ENCODE measurements at places on chromosomes 11 and 22.

DNA sequence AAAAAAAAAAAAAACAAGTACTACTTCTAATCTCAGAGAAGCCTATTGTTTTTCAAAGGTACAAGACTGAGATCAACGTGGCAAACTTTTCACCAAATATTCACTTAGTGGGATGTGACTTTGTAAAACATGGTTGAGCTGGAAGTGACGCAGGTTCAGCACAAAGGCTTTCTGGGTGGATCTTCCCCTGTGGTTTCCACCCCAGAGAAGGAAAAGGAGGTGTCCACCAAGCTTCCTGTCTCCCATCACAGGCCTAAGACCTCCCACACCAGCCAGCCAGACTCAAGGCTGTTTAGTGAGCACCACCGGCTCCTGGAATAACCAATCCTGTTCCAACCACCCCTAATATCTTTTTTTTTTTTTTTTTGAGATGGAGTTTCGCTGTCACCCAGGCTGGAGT lies 5.7 kb downstream of the TMEM184B start:
- DNase-seq, result no peak

- DNase-seq, result no peak
Observed at GRCh38 chr11:105274631-105275030, 135.1 kb upstream of the CARD18 start.

DNA sequence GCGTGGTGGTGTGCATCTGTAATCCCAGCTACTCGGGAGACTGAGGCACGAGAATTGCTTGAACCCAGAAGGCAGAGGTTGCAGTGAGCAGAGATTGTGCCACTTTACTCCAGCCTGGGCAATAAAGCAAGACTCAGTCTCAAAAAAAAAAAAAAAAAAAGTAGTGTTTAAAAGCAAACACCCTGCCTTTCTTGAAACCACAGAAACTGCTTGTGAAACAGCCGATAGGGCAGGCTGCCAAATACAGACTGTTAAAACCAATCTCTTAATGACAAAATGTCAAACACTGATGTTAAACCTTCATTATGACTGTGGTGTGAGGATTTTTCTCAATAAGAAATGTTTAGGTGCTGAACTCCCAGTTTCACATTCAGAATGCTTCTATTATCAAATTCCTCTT lies 27.3 kb downstream of the MARK2 start:
- DNase-seq, result no peak

DNA sequence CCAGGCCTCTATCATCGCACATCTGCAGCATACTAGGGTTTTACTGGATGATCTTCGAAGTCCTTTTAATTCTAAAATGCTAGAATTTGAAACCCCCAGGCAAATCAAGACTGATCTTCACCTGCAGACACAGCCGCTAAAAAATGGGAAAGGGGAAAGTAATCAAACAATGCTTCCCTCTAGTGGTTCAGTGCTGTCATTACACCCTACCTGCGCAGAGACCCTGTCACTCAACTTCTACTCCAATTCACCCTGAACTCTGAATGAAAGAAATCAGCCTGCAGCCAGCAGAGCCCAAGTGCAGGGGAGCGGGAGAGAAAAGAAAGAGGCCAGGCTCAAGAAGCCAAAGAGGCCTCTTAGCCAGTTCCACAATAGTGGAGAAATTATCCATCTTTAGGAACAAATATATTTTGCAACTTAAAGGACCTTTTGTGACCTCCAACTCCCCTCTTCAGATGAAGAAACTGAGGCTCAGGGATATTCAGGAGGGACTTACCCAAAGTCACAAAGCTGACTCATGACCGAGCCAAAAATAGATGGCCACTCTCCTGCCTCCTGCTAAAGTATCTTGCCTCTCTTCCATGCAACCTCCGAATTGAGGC lies 33.0 kb downstream of the SERGEF start:
- DNase-seq, result no peak

GRCh38 chr11:43923406-43924111 lies 18.9 kb upstream of the C11orf96 start:
- DNase-seq, result no peak

GRCh38 chr11:76210931-76211851 lies 4.9 kb upstream of the WNT11 start:
- no peak for DNase-seq

- no peak for DNase-seq
Observed at GRCh38 chr22:44360668-44361381, 48.1 kb upstream of the SHISAL1 start.

DNA sequence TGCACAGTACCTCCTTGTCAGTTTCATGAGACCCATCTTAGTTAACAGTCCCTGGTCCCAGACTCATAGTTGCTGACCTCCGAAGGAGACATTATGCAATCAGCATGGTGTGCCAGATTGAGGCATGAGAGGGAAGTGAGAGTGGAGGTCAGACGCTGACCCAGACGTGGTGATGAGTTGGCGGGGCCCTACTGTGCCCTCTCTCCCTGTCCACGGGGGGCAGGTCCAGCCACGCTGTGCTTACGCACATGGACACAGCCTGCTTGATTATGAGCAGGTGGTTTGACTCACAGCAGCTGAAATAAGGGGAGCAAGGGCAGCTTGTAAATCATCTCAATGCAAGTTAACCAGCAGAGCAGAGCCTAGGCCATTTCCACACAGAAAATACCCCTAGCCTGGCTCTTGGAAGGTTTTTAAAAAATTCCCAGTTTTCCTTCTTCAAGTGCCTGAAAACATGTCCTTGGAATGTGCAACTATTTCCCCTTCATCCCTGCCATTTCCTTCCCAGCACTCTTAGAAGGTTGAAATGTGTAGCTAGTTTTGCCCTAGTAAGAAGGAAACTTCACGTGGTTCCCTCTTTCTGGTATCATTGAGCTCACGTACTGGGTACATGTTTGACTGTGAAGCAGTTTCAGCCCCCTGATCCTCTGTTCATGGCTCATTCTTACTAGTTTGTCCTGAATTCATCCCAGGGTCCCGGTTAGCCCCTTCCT lies 122.6 kb upstream of the SORL1-AS1 start:
- no peak for DNase-seq

Measured in NCI-H2081 treated with DMSO at 0.1 percent for 48 hours (cell line).